Kidney epithelial cell (primary cell): ENCODE measurements at places on chromosomes 4 and X. TPM values are rescaled to one million over a fixed set of nuclear protein-coding genes. Genes with fewer than 3 reads are reported as not detected.

GRCh38 chrX:15418041-15418706 is 34.0 kb upstream of the VEGFD start:
- DNase-seq = no peak

- no peak for DNase-seq
Measured at GRCh38 chr4:74755486-74755885, 38.8 kb downstream of the BTC start.

CDX4 gene
- not detected in 2 replicates for total RNA-seq

GRCh38 chr4:114487101-114487500 is 111.5 kb upstream of the UGT8 start:
- no peak for DNase-seq

EXOC1L gene
- total RNA-seq = not detected in 2 replicates

DNA sequence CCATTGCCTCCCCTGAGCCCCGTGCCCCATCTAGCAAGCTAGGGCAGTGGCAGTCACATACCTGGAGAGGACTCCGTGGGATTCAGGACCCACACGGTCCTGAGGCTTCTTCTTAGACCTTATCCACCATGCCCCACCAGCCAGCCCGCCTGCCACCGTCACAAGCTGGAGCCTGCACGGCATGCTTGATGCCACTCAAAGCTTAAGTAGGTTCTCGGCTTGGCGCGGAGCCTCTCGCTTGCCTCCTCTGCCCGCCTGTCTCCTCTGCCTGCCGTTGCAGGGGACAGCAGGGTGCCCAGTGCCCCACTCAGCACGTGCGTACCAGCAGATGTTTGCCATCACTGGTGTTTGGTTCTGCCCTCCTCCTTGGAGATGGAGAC is 14.1 kb downstream of the PSAPL1 start:
- no peak for DNase-seq

CYSLTR1 gene
- not detected in 2 replicates for total RNA-seq

DNA sequence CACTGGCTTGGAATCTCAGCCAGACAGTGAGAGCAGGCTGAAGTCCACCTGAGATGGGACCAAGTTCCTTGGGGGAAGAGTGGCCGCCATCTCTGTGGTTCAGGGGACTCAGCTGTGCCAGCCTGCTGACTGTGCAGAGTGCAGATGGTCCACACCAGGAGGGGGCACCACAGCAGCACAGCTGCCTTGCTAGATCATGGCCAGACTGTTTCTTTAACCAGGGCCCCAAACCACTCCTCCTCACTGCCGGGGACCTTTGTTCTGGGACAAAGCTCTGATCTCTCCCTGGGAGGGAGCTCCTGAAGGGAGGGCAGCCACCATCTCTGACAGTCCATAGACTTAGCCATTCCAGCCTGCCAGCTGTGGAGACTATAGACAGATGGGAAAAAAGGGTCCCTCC is 2189.6 kb downstream of the PCDH7 start:
- DNase-seq = no peak

GRCh38 chrX:138856881-138857604 is 145.5 kb upstream of the FGF13 start:
- DNase-seq = no peak

- DNase-seq = peak; percentile 9
Measured at GRCh38 chrX:11787564-11787963, 29.5 kb downstream of the MSL3 start.

- no peak for DNase-seq
Measured at GRCh38 chrX:108267557-108267956, 170.7 kb downstream of the COL4A6 start.
